ENCODE measurements at places on chromosomes 5 and 9. TPM values are rescaled to one million over a fixed set of nuclear protein-coding genes. Genes with fewer than 3 reads are reported as not detected.

DNA sequence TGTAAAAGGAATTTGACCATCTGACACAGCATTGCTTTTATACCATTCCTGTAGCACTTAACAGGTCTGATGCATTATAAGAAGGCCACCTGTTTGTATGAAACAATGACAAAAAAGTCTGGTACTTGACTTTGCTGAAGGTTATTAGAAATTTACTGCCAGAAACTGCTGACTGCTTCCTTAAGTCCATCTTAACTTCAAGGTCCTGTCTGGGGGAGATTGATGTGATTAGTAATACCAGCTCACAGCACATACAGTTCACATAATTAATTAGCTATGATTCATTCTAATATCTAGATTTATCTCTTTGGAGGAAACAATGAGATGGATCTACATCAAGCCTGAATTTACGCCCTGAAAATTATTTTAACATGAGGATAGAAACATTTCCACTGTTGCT, 49.6 kb upstream of the TEK start:
- no peak for DNase-seq

GRCh38 chr5:135048286-135048685, 14.3 kb upstream of the PITX1 start:
- no peak for DNase-seq

Gene WDR31
- 0.60 TPM for total RNA-seq

Gene KIF4B
- 0.02 TPM for total RNA-seq

DNA sequence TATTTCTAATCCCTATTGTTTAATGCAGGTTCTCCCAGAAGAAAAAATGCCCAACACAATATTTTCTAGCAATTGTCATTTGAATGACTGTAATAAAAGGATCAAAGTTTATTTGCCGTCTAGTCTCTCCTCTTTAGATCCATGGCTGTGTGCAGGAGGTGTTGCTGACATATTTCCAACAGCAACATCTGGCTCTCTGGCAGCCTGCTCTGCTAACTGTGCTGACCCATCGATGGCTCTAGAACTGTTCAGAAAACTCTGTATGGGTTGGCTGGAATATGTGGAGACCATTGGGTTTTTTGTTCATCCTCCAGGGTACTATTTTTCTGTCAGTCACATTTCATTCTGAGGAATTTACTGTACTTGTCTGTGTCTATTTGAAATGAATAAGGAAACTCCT, 202.0 kb upstream of the SLC27A6 start:
- DNase-seq, result no peak

Gene RXRA
- total RNA-seq, result 17.2 TPM

All from A172 (cell line).